ENCODE measurements at places on chromosomes 11 and 22.

GRCh38 chr11:116468699-116469098 is 304.1 kb downstream of the BUD13 start:
- DNase-seq: no peak

DNA sequence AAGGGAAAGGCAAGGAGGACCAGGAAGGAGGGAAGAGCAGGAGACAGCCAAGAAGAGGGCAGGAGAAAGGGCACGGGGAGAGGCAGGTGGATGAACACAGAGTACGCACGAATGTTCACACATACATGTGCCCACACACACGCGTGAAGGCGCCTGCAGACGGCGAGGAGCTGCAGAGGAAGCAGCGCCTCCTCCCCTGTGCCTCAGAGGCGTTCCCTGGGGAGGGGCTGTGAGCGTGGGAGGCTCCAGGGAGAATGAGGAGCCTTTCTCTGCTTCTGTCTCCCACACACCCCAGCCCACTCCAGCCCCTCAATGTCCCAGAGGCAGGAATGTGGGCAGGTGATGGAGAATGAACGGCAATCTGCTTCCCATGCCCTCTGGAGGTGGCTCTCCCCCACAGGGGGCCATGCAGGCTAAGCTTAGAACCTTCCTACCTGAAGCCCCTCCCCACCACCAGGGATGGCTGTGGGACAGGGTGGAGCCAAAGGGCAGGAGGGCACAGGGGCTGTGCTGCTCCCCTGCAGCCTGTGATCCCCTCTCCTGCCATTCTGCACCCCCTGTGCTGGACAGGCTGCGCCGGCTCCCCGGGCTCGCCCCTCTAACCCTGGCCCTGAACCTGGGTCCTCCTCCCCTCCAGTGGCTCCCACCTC is 25.3 kb downstream of the PPM1F start:
- no peak for DNase-seq

DNA sequence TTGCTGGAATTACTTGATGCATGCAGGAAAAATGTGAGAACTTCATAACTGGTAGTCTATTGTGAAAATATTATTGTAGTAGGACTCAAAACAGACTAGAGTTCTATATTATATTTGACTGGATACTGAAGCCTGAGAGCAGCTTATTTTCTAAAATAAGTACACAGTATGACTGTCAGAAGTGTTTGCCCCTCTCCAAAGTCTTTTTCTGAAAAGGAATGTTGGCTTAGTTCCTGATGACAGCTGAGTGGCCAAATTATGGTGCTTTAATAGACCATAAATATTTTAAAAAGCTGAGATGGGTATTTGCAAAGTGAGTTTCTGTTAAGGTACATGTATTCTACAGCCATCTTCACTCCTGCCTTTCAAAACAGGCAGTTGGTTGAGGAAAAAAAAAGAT is 13.1 kb downstream of the ZBED5 start:
- DNase-seq: no peak

DNA sequence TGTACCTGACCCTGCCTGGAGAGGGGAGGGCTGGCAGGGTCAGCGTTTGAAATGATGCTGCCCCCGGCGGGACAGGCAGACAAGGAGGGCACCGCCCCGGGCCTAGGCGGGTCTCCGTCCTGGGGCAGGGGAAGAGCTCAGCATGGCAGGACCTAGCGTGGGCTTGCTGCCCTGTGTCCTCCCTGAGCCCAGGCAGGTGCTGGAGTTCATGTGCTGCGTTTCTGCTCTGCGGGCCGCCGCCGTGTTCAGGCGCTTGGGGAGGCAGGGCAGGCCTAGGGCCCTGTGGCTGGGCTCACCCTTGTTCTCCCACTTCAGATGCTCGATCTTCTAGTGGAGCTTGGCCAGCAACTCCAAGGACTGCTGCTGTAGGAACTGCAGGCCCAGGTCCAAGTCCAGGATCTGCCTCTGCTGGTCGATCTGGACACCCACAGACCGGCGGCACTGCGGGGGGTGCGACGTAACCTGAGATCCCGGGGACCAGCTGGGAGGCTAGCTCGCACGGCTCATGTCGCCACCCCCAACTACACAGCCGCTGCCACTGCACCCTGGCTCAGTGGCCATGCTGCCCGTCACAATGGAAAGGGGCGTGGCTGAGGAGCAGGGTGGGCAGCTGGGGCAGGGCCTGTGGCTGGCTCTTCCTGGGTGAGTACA is 84.4 kb downstream of the MED15 start:
- DNase-seq: no peak

- DNase-seq: peak; percentile 13
These were observed 78.7 kb upstream of the GRAMD1B start for GRCh38 chr11:123351375-123351774.
